ENCODE measurements at places on chromosomes 7 and 10.

- peak; percentile 4 for DNase-seq
Measured at GRCh38 chr10:27783660-27784059, 38.0 kb upstream of the MKX start.

GRCh38 chr7:84271543-84271942 is 77.0 kb upstream of the SEMA3A start:
- DNase-seq = no peak

GRCh38 chr7:157520249-157520648 is 183.4 kb downstream of the DNAJB6 start:
- DNase-seq = no peak

DNA sequence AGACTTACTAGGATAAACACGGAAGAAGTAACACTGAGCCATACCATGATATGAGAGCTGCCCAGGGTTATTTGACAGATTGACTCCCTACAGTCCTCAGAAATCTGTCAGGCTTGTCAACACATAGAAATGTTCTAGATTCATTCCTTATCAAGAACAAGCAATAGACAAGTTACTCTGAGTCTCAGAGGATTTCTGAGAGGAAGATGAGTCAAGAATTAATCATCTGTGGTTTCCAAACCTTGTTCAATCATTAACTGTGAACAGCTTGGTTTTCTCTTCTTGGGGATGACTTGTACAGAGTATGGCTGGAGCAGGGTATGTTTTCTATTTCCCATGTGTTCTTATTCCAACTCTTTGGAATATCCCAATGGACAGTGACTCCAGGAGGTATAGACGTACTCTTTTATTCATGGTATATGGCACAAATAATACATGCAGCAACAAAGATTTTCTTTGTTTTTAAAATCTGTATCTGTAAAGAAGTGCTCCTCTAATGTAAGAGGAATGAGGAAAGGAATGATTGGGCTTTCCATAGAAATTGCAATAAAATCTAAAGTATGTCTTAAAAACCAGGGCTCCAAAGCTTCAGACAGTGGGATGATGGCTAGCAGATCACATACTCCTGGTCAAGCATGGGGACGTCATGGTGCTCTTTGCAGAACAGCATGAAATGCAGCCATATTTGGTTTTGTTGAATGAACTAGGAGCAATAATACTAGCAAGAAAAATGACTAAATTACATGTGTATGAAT is 11.9 kb upstream of the SFR1 start:
- DNase-seq = no peak

DNA sequence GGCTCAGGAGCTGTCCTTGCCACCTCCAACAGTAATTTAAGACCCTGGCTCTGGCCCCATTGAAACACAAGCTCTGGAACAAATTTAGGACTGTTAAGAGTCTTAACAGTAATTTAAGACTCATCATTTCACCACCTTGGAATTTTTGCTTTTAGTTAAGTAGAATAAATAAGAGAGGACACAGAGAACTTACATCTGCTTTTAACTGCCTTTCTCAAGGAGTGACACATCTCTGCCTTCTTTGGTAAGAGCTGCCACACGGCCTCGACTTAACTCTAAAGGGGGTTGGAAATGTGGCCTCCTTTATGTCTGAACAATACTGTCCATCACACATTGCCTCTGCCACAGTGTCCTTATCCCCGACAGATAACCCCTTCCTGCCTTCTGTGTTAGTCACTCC is 77.9 kb downstream of the HERPUD2 start:
- no peak for DNase-seq

DNA sequence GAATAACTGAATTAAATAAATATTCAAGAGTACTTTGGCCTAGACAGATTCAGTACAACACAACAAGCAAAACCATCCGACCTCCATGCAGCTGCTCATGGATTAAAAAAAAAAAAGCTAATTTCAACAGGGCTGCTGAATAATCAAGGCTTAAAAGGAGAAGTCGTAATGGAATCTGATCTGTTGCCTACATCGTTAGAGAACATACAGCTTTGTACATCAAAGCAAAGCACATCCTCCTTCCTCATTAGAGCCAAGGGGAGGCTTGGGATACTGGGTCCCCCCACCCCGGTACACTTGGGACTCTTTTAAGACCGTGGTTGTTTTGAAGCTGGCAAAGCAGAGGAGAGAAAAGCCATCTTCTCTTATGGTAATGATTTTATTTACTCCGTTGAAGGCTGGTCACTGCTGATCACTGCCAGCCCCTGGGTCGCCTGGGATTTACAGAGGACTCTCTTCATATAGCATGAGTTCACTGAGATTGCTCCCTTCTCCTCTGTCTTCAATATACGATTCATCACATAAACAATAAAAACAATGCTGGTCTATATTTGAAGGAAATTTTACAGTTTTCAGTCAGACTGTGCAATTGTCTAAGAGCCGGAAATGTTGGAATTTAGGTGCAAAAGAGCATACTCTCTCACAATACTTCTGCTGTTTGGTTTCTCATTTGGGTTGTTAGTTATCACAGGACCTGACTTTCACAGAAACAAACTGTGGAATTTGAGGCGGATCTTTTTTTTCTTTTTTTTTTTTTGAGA is 148.8 kb downstream of the FAM107B start:
- DNase-seq = no peak

DNA sequence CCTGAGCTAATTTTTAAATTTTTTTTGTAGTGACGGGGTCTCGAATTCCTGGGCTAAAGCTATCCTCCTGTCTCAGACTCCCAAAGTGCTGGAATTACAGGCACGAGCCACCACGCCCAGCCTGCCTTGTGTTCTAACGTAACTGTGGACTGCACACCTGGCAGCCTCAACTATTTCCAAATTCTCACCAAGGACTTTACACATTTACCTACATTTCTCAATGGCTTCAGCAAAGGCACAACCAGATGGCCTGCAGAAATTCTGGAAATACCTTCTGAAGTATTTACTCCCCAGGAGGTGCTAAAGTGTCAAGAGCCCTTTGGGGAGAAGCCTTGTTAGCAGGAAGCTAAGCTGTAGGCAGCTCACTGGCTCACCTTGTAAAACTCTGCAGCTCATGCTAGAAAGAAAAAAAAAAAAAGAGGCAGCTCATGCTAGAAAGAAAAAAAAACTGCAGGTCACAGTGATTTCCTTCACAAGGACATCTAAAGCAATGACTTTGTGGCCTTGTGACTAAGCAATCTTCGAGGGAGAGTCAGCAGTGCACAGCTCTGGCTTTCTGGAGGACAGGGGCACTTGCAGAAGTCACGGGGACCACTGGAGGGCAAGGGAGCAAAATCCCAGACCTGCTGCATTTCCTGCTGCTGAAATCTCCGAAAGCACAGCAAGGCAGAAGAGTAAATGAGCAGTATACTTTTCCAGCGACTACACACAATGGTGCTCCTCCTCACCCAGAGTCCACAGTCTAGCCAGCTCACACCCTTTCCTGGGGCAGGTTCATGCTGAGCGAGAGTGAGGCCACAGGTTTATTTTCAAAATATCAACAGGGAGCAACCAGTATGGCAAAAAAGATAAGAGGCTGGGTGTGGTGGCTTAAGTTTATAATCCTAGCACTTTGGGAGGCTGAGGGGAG is 40.4 kb downstream of the BAIAP2L1 start:
- DNase-seq = no peak

- no peak for DNase-seq
Measured at GRCh38 chr10:24889639-24890038, 62.8 kb downstream of the PRTFDC1 start.

GRCh38 chr7:117119192-117119924 is 166.1 kb downstream of the ST7 start:
- peak; percentile 62 for DNase-seq

DNA sequence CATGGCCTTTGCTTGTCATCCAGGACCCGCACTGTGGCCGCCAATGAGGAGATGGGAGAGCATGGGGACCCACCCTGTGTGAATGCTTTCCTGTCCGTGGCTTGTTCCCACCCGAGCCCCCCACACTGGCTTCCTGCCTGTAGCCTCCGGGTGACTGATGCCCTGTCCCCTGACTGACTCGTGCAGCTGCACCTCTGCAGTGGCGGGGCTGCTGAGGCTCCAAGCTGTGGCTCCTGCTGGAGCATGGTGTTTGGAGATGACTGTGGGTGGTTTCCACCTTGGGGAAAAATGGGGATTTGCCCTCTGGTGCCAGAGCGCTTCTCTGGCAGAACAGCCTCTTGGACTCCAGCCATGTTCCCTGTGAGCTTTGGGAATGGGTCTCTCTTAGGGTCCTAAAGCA is 2.1 kb downstream of the CAMK1D start:
- DNase-seq = no peak

- DNase-seq = no peak
Measured at GRCh38 chr10:78184851-78185692, 151.4 kb downstream of the RPS24 start.

DNA sequence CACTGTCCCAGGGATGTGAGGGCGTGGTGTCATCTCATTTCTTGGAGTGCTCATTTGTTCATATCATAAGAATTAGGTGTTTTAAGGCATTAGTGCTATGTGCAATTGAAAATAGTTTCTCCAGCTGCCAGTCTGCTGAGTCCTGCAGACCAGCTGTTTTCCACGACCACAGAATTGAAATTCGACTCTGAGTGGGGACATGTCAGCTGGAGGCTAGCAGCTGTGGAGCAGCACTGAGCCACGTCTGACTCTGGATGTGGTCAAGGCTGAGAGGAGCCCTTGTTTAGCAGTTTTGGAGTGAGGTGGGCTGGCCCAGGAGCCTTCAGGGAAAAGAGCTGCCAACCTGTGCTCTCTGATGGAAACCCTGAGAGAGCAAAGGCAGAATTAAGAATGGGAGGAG is 156.3 kb upstream of the GRB10 start:
- no peak for DNase-seq

DNA sequence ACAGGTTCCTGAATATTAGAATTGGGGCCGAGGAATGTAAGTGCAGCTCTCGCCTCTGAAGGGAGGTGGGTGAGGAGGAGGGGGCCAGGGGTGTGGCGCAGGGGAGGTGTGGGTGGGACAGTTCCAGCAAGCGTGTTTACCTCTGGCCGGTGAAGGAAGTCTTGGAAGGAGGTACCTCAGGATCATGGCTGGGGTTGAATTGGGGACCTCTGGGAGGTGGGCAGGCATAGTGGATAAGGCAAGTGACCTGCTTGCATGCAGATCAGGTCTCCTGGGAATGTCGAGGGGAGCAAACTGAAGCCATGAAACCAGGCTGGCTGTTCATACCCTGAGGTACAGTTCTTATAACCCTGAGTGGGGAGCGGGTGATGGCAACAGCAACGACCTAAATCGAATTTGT is 2.0 kb downstream of the ZNF775 start:
- no peak for DNase-seq

All from CD4-positive, alpha-beta T cell treated with Interleukin-6 at 100 ng/mL for 8 hours (primary cell).